ENCODE measurements at places on chromosomes 1 and 21.

DNA sequence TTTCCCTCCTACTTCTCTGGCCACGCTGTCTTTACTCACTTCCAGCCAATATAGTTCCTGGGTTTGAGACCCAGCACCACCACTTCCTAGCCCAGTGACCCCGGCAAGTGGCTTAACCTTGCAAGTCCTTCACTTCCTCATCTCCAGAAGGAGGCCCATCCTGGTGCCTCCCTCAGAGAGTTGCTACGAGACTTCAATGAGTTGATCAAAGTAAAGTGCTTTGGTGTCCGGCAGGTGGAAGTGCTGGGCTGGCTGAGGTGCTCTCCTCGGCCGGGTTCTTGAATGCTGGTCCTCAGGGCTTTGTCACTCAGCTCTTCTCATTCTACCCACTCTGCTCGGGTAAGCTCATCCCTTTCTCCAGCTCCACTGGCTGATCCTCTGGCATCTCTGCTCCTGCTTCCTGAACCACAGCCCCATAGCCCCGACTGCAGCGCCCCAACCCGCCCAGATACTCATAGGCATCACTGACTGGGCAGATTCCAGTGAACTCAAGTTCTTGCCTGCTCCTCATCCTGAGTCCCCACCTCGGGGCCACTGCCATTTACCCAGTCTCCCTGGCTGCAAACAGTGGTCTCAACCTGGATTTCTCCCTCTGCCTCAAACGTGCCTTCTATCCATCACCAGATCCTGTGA, 75.8 kb upstream of the WNT4 start:
- DNase-seq: no peak

DNA sequence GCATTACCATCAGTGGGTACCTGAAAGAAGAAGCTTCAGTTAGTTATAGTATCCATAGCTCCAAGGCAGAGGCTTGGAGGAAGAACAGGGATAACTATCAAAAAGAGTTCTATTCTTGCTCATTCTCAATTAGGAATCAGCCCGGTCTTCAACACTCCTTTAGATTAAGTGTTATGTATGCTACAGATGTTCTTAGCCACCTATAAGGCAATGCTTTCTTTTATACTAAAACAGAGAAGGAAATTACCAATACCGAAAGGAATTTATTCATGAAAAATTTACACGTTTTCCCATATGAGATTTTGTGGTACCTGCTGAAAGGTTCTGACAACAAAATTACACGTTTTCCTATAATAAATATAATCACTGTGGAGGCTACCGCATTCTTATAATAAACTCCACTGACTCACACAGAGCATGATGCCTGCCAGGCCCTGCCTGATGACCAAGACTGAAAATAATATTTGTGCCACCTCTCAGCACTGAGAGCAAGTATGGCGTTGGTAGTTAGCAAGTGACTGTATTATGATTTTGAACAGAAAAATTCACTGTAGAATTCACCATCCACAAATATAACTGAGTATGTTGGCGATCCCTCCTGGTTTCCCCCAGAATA, 58.3 kb downstream of the APP start:
- no peak for DNase-seq

DNA sequence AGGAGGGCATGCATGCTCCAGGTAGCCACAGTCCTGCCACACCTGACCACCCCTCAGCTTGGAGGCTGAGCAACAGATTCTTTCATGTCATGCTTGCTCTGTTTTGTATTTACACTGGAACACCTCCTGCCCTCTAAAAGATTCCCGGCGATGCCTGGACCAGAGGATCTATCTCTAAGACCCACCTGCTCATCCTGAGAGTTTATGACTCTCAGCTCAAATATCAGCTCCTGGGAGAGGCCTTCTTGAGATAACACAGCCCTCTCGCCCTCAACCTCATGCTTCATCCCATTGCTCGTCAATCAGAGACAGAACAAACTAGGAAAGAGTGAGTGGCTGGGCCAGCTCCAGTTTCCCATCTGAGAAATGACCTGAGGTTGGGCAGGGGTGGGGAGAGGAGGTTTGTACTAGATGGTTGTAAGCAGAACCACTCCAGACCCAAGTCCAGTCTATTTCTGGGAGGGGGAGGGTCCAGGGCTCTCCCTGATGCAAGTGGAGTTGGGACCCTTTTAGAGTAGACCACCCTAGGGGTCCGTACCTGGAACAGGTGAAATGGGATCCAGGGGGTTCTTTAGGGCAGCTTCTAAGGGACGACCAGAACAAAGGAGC, 524.5 kb downstream of the MATN1 start:
- DNase-seq: no peak

DNA sequence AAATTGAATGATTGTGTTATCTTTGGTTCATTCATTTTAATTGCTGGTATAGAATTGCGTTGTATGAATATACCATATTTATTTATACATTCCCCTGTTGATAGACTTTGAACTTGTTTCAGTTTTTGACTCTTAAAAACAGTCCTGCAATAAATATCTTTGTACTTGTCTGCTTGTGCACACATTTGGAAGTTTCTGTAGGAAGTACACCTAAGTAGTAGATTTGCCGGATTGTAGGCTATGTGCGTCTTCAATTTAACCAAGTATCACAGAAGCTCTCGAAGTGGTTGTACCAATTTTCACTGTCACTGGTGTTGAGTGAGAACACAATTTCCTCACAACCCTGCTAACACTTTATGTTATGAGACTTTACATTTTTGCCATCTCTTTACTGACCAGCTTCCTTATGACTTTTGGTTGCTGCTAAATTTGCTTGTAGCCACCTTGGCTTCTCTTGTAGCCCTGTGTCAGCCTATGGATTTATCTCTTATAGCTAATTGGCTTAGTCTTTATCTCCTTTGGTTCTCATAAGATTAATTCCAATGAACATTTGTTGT, 2.2 kb downstream of the TTC3 start:
- no peak for DNase-seq

DNA sequence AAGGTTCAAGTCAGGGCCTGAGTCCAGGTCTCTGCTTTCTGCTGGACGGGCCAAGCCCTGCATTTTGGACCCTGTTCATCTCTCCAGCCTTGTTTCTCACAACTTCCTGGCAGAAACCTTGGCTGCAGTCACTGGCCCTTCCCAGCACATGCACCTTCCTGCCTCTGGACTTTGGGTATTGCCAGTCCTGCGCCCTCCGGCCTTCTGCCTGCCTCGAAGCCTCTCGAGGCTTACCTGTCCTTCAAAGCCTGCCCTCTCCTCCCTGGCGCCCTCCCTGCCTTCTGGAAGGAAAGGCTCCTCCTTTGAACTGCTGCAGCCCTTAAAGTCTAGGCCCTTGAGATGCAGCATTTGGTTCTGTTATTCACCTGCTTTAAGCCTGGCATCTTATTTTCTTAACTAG, 52.8 kb downstream of the HTR6 start:
- no peak for DNase-seq

DNA sequence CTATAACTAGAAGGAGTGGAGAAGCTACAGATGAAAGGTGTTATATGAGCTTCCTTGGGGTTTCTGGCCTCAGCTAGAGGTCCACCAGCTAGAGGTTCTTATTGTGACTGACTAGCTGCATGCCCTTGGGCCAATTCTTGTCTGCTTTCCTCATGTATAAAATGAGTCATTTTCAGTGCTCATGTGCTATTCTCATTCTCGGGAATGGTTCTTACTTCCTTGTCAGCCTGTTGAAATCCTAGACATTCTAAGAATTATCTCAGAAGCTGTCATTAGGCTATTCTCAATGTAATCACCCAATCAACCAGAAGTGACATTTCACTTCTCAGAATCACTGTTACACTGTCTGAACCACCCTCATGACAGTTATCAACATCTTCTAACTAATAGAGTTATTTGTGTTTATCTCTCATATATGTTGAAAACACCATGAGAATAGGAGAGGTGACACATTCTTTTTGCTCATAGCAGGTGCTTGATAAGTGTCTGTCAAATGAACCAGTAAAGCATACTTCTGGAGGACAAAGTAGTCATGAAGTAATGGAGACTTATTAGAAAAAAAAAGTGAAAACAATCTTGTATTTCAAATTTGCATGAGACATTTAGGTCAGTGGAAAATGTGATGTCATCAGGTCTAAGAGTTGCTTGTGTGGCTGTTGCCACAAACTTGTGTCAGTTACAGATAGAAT, 122.8 kb upstream of the IVNS1ABP start:
- no peak for DNase-seq

DNA sequence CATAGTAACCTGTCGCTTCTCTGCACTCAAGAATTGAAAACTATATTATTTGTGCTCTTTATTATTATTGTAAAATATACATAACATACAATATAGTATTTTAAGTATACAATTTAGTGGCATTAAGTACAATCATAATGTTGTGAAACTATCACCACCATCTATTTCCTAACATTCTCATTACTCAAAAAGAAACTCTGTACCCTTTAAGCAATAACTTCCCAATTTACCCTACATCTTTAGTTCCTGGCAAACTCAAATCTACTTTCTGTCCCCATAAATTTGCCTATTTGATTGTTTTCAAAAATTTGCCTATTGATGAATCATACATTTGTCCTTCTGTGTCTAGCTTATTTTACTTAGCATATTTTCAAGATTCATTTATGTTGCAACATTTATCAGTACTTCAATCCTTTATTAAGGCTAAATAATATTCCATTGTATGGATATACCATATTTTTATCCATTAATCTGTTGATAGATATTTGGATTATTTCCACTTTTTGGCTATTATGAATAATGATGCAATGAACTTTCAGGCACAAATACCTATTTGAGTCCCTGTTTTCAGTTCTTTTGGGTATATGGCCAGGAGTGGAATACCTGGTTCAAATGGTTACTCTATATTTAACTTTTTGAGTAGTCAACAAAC, 99.6 kb upstream of the DMRTA2 start:
- no peak for DNase-seq

DNA sequence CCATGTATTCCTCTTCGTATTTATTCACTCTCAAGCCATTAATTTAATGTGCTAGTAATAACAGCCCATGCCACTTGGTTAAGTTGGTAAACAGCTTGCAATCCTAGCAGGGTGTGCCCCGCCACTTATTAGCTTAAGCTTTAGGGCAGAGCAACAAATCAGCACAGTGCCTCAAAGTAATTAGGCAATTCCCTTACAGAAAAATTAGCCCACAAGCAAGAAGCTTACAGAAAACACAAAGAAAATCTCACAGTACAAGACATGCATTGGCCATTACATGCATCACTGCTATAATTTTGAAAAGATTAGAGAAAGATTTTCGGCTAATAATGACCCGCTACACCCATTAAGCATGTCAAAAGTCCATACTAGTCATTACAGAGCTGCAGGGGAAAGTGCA, 47.6 kb downstream of the TGFB2 start:
- no peak for DNase-seq

DNA sequence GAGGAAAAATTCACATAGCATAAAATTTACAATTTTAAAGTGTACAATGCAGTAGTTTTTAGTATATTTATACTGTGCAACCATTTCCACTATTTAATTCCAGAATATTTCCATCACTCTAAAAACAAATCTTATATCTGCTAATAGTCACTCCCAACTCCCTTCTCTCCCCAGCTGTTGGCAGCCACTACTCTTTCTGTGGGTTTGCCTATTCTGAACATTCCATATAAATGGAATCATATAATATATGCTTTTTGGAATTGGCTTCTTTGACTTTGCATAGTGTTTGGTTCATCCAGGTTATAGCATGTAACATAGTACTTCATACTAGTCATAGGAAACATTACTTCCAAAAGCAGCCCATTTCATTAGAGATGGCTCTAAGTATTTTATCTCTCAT, 25.0 kb upstream of the TMEM39B start:
- no peak for DNase-seq

DNA sequence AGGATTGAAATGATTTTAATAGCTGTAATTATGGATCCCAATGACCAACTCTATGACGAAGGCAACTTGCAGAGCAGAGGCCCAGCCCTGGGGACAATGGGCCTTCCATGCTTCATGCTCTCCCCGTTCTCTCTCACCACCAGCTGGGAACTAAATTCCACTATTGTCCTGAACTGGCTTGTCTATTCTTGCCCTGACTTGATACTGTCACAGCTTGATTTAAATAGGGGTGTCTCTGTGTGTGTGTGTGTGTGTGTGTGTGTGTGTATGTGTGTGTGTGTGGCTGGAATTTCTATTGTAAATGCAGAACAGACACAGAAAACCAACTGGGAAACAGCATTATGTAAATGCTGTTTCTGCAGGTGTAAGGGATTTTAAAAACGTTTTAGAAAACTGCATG, 57.0 kb downstream of the SLC22A15 start:
- DNase-seq: no peak

GRCh38 chr21:29365661-29366265, 67.0 kb downstream of the BACH1 start:
- no peak for DNase-seq

GRCh38 chr21:25911730-25912401, 177.1 kb downstream of the GABPA start:
- no peak for DNase-seq

GRCh38 chr1:91427741-91428140, 23.1 kb upstream of the HFM1 start:
- DNase-seq: no peak

DNA sequence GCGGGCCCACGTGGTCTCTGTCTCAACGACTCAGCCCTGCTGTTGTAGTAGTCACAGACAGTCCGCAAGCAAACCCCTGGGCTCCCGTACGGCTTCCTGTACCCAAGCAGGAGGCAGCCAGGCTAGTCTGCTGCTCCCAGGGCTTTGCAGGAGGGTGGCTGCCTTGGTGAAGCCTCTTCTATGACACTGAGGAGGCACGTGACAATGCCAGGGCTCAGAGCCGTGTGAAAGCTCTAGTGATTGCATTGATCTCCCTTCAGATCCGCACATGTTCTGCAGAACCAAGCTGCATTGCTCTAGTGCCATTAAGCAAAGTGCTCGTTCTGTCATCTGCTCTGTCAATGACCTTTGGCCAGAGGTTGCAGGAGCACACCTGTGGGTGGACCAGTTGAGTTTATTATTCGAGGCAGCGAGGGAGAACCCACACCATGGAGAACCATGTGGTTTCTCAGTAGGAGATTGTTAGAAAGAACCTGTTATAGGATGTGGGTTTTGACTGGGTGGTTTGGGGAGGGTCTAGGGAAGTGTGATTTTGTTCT, 18.0 kb downstream of the UMODL1 start:
- DNase-seq: no peak

GRCh38 chr1:236147068-236147467, 4.7 kb downstream of the GPR137B start:
- DNase-seq: no peak

DNA sequence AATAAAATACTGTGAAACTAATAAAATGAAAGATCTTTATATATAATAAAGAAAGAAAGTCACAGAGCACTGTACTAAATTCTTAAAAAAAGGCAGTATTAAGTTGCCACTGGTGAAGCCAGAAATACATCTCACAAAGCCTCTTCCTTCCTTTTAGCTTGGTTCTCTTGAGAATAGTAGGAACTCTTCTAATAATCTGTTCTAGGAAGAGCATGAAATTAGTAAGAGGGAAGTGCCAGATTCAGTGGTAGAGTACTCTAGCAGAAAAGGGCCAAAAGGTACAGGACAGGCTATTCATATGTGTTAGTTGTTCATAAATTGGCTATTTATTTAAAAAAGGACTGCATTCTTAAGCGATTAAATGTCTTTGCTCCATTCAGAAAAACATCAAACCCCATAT, 33.7 kb downstream of the CTTNBP2NL start:
- no peak for DNase-seq

Data from activated gamma-delta T cell treated with Interleukin-2 at 50 U/mL for 16 hours (primary cell).